ENCODE measurements at places on chromosomes 11 and 22. TPM values are rescaled to one million over a fixed set of nuclear protein-coding genes. Genes with fewer than 3 reads are reported as not detected.

- DNase-seq: no peak
These were observed 374.8 kb downstream of the MIAT start for GRCh38 chr22:27032091-27032761.

DNA sequence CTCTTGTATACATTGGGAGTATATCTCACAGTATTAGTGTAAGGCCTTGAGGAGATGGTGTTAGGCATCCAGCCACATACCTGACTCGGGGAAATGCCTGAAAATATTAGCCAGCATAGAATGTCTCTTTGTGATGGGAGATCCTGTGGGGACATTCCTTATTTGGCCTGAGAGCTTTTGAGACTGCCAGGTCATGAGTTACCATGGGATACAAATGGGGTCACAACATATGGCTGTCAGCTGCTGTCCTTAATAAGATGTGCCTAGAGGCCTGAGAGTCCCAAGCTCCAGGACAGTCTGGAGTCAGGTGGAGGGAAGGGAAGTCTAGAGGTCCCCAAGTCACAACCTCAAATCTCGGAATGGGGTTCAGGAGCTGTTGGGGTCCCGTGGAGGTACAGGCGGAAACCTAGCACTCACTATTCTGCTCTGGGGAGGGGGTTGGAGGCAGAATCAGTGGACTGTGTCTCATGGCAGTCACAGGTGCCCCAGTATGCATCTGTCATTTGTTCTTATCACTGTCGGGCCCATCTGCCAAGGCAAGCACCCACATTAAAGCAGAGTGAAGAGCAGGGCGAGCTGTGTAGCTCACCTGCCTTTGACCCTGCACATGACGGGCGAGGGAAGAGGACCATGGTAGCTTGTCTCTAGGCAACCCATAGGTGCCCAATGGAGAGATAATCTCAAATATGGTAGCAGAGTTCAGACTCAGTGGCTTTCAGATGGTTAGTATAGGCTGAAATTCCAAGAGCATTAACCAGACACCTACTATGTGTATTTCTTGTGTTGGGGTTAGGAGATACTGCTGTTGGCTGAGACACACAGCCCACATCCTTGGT is 29.9 kb downstream of the KCNQ1OT1 start:
- no peak for DNase-seq

DNA sequence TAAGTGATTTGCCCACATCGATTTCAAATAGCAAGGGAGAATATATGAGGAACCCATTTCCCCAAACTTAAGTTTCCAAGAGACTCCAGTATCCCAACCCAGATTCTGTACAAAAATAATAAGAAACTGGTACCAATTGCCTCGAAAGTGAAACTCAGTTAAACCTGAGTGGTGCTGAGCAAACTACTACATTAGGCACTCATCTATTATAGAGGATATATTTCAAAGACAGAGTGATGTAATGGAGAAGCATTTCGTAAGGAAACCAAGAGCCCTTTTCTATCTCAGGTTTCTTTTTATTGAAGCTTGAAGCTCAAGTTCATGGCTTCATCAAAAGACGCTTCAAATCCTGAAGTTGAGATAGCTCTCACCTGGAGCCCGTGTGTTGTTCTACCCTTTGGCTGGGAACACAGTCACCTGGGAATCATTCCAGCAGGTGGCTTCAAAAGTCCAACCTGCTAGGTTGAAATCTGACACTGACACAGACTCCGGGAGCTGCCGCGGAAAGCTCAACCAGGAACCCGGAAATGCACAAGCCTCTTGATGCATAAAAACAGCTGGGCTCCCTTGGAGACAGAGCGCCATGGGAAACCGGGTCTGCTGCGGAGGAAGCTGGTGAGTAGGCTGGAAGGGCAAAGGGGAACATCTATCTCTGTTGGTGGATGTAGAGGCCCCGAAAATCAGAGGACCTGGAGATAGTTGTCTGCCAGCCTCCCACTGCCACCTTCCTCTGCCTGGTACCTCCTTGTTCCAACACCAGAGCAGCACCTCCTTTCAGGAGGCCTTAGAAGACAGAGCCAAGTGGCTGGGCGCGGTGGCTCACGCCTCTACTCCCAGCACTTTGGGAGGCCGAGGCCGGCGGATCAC is at the start of gene C11orf52:
Gene C11orf52, plus strand, starts transcription at position 524 of the 867 bp plus-strand sequence. Its CDS starts 60 bp downstream, at position 584.
- DNase-seq: peak; percentile 78

GRCh38 chr11:118689503-118689851 is 10.0 kb upstream of the TREH start:
- no peak for DNase-seq

LDHAL6A gene
- not detected for total RNA-seq

DNA sequence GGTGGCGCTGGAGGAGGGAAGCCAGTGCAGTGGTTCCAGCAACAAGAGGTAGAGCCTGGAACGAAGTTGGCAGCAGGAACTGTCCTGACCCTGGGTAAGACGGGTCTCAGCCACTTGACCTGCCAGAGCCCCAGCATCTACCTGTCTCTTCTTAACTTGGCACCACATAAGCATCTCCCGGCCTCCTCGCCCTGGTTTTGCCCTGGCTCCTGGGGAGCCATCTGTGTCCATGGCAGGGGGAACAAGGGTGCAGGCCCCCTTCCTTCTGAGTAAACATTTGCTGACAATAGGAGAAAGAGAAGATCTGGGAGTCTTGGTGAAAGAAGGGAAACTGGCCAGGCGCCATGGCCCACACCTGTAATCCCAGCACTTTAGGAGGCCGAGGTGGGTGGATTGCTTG is 12.8 kb downstream of the P2RY2 start:
- no peak for DNase-seq

DNA sequence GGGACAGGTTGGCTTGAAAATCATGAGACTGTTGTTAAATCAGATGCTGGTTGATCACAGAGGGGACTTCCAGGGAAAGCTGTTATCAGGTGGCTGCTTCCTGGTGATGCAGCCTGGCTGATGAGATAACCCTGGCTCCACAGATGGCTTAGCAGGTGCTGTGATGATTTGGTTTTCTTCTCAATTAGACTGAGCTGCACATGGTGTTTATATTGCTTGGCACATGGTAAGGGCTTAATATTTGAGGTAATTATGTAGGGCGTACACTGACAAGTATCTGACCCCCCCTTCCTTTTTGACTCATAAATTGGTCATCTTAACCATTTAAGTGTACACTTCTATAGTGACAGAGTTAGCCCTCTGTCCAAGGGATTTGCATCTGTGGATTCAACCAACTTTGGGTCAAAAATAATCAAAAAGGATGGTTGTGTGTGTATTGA is 7.0 kb downstream of the RPS3 start:
- no peak for DNase-seq

TIGD3 gene
- total RNA-seq: 0.53 TPM

DNA sequence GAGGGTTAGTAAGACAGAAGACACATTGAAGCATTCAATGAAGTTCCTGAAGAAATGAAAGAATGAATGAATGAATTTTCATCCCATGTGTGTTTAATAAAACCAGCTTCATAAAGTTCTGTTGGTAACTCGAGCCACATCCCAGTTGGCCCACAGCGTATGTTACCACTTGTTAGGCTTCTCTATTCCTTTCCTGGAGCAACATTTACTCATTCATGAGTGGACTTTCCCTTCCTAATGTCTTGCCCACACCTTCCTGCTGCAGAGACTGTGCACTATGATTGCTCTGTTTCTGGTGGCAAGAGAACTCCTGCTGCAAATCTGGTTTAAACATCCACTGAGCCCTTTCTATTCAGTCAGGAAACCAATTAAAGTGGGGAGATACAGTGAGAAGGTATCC is 7.0 kb downstream of the OR52R1 start:
- DNase-seq: no peak

ANO9 gene
- total RNA-seq: 131 TPM

GRCh38 chr22:42343531-42344081 is 73.2 kb upstream of the TCF20 start:
- DNase-seq: no peak

GRCh38 chr11:3216027-3216525 is 2.5 kb downstream of the MRGPRG start:
- no peak for DNase-seq

DNA sequence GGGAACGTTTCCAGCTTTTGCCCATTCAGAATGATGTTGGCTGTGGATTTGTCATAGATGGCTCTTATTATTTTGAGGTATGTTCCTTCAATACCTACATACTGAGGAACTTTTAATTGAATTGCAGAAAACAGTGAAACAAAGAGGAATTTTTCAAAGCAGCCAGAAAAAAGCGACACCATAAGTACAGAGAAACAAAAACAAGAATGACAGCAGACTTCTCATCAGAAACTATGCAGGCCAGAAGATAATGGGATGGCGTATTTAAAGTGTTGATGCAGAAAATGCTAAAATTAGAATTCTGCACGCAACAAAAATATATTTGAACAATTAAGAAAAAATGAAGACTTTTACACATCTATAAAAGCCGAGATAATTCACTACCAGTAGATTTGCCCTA is 95.4 kb upstream of the TIMP3 start:
- DNase-seq: no peak

DNA sequence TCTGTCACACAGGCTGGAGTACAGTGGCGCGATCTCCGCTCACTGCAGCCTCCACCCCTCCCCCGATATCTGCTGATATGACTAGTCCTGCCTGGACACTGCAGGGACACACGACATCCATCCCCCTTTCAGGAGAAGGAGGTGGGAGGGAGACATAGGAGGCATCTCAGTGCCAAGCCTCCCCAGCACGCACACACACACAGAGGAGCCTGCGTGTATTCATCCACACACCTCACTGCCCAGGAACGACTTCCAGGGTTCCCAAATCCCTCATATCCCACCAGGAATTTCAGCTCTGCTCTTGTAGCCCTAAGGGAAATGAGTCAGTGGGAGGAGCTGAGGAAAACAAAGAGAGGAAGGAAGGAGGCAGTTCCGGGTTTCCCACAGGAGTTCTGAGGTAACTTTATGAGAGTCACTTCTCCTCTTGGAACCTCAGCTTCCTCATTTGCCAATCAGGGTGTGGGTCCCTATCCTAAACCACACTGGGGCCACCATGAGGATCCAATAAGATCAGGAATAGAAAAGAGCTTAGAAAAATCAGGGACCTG is 37.2 kb upstream of the ACER3 start:
- DNase-seq: no peak

- DNase-seq: no peak
These were observed 78.8 kb downstream of the PPP6R3 start for GRCh38 chr11:68539395-68539794.

DNA sequence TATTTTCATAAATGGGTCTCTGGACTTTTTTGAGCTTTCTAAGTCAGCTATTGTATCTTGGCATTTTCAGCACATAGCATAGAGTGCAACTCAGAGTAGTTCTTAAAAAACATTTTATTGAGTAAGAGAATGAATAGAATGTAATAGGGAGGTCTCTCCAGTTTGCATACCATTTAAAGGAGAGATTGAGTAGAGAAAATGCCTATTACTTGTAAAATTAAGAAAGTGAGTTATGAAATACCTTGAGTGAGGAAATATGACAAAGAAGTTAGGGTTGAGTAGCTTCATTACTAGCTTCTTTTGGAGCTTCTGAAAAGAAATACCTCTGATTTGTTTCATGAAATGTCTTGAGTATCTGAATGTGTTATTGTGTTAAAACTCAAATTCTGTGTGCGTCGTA is 140.0 kb downstream of the AASDHPPT start:
- no peak for DNase-seq

APOL6 gene
- total RNA-seq: 40.3 TPM

- DNase-seq: no peak
These were observed 38.1 kb downstream of the DIXDC1 start for GRCh38 chr11:111975076-111975806.

BDNF gene
- total RNA-seq: 0.25 TPM

DNA sequence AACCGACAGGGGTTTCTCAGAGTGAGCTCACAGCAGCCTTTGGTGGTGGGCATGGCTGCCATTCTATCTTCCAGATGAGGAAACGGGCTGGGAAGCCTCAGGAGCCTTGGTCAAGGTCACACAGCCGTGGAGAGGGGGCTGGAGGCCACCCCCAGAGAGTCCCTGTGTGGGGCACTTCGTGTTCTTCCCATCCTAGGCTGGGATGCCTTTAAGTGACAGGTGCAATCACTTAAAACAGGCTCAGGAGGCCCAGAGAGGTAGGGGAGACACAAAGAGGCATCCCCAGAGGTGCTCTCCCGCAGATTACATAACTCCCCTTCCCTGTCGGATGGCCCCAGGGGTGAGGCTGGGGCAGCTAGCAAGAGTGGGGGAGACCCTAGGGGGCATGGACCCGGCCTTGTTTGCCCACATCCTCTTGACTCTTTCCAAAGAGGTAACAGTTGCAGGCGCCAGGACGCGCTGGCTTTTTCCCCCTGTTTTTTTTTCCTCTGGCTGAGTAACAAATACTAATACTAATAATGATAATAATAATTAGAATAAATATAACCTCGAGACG is 17.5 kb upstream of the SHISAL1 start:
- no peak for DNase-seq

PIH1D2 gene
- 1.5 TPM for total RNA-seq

GRCh38 chr11:2994336-2994730 is 2.2 kb upstream of the NAP1L4 start:
- no peak for DNase-seq

- no peak for DNase-seq
These were observed 220.9 kb upstream of the PITPNB start for GRCh38 chr22:28139961-28140360.

GRCh38 chr11:19311308-19312030 is 70.7 kb upstream of the E2F8 start:
- peak; percentile 64 for DNase-seq

DNA sequence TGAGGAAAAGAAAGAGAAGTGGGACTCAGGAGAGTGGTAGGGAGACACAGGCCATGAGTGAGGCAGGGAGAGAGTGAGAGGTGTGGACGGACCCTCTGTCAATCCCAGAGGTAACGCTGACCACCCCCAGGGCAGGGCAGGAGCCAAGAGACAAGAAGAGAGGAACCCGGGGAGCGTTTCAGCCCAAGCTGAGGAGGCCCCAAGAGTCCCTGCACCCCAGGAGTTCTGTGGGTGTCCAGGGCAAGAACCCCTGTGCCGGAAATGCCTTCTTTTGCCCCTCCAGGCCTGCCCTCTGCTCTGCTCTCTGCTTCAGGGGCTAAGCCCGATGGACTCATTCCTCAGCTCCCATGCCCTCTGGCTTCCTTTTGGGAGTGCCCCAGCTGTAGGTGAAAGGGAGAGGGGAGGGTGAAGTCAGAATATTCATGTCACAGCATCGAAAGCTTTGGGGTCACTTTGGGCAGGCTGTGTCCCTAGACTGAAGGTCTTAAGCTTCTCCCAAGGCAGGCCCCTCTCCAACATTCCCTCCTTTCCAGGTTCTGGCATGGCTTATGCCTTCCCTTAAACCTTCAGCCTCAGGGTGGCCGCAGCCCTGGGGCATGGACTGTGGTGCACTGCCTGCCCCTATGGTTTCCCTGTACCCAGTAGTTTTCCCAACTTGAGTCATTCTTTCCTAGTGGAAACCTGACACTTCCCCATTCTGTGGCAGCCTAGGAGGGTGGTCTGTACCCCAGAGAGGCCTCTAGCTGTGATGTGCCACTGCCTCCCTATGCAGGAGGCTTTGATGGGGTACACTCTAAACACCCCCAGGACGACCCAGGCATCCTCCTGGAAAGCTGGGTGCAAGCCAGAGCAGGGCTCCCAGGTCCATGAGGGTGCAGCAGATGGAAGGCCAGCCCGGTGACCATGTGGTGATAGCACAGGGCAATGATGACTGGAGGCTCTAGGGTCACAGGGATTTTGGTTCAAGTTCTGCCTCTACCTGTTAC is 27.1 kb downstream of the MYEOV start:
- no peak for DNase-seq

GRCh38 chr11:72173291-72173690 is 18.6 kb upstream of the FOLR1 start:
- no peak for DNase-seq

FOLR2 gene
- 3.2 TPM for total RNA-seq

All from mucosa of descending colon (tissue), 3 donors.